ENCODE measurements at places on chromosomes 5 and 9.

DNA sequence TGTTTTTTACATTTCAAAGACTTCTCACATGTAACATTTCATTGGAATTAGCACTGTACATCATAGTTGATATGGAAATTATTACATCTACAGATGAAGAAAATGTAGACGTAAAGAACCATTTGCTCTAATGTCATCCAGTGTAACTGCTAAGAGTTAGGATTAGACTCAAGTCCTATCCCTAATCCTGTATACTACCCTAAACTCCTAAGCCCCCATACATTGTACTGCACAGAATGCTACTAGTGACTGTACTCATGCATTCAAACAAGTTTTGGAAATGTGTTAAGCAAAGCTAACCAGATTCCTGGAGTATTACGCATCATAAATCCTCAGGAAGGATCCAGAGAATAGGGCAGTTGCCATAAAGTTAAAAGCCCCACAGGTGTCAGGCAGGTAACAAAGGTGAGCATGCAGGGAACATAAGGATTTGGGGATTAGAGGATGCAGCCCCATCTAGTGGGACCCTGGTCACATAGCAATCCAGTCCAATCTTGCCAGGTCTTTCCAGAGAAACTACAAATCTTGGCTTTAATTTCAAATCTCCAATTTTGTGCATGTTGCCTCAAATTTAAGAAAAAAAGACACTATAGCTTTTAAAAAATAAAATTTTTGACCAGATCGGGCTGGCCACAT is 32.0 kb downstream of the HAVCR1 start:
- DNase-seq = no peak

DNA sequence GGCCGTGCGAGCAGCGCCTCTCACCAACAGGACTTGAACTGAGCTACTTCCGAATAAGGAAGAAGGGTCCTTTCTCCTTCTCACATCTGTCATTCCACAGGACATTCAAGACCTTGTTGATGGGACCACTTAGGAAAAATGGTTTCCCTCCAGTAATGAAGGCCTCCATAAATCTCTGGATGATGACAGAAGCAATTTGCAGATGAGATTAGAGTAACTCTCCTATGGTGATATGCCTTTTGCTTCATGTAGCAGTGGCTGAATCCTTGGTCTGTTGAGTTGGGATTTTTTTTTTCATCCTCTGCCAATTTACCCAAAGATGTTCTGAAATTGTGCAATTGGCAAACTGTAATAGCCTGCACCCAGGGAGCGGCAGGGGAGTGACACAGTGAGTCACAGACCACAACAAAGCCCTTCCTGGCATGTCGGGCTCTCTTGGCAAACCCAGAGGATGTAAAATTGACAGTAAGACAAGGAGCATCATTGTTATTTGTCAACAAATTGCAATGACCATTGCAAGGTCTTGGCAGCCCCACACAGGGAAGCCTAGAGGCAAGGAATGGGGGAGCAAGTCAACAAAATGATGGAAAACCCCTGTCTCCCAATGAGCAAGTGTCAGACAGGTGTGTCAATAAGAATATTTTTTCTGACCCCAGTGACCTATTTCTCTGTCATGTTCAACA is 275.9 kb downstream of the ACTL7B start:
- DNase-seq = no peak

GRCh38 chr5:88245893-88246244 is 22.8 kb downstream of the TMEM161B start:
- DNase-seq = no peak

DNA sequence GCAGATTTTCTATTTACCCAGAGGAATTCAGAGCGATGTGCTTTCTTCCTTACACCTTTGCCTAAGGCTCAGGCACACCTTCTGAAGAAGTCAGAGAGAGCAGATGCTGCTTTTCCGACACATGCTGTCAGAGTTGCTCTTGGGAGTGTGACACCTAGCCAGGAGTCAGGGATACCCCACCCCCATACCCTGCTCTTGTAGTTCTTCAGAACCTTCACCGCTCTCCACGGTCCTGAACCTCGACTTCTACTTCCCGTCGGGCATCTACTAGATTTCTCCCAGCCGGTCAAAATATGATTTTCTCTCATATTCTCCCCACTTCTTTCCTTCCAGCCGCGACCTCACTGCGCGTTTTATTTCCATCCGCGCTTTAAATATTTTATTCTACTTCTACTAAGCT is 1.7 kb downstream of the GRIN3A start:
- DNase-seq = no peak

DNA sequence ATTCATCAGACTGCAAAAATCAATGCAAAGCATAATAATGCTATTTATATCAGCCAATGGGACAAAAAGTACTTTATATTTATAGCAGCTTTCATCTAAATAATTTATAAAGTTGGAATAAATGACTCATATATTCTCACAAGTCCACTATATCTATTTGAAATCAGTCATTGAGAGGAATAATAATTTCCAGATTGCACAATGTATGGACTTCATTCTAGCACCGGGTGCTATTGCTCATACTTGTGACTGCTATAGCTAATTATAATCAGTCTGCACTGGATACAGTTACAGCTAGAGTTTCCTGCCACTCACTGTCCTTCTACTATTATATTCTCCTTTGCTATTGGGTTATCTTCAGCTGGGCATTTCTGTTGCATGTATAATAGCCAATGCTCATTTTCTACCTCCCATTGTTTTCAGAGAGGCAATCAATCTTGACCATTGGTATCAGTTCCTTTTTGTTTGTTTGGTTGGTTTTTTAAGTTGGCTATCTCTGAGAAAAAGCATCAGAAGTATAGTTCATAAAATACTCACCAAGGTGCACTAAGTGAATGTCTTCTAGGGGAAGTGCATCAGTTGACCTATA is 1.9 kb downstream of the CDH18 start:
- no peak for DNase-seq

- DNase-seq = no peak
Observed at GRCh38 chr5:96043446-96043845, 81.8 kb upstream of the ELL2 start.

DNA sequence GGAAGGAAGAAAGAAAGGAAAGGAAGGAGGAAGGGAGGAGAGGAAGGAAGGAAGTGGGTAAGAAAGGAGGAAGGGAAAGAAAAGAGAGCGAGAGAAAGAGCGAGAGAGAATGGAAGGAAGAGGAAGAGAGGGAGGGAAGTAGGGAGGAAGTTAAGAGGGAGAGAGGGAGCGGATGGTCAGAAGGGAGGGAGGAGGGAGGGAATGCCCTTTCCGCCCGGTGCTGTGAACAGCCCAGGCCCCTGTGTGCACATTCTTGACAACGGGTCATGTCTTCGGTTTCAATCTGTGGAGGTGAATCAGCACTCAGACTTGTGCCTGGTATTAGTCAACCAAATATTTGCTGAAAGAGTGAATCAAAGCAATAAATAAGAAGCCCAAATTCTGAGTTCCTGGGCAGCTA is 39.2 kb downstream of the PRUNE2 start:
- DNase-seq = no peak

DNA sequence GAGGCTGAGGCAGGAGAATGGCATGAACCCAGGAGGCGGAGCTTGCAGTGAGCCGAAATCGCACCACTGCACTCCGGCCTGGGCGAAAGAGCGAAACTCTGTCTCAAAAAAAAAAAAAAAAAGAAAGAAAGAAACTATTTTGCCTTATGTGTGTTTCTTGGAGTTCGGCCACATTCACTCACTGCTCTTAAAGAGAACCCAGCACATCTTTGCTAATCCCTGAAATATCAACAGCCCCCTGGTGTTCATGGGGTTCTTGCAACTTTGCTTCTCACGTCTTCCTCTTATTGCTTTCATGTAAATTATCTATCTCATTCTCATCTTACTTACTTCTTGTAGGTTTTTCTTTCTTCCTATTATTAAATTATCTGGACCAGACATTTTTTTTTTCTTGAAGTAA is 126.3 kb upstream of the ASTN2 start:
- no peak for DNase-seq

GRCh38 chr5:101271945-101272344 is 368.9 kb upstream of the ST8SIA4 start:
- DNase-seq = no peak

- DNase-seq = no peak
Observed at GRCh38 chr9:37471942-37472684, 6.9 kb upstream of the ZBTB5 start.

DNA sequence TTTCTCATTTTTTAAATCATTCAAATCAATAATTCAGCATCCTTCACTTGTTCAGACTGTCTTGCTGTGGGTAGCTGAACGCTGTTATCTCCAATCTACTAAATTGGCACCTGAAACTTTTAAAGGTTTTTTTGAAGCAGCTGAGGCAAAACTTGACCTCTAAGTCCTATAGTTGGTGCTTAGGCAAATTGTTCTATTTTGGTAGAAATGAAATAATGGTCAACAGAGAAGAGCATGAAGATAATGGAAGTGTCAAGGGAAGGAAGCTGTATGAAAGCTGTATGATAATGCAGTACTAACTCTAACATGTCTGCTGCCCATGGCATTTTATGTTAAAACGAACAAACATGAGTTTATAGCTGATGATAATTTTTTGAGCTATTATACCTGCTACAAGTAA is 138.0 kb downstream of the GDNF start:
- no peak for DNase-seq

DNA sequence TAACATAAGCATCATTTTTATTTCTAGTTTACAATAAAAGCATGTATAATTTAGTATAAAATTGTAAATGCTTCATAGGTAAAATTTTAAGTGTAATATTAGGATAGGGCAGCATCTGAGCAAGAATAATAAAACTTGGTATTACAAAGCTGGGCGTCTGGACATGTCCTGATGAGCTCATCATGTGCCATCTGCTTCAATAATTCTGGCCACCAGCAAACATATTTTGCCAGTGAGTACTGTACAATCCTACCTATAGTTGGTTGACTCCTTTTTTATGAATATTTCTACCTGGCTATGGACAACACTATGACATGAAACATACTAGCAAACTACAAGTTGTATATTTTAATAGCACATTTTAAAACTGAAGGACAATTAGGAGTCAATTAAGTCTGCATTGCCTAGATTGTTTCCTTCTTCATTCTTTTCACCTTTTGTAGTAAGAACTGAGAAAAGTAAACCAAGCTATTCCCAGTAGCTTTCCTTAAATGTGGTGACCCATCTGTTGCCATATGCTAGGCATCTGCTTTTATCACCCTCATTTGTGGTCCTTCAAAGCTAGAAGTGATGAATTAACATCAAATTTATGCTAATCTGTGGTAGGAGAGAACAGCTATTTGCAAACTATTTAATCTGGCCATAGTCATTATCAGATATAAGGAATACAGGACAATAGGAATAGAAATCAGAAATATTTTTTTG is 23.4 kb downstream of the LURAP1L start:
- no peak for DNase-seq

GRCh38 chr5:157597277-157597676 is 21.7 kb upstream of the ADAM19 start:
- peak; percentile 69 for DNase-seq

DNA sequence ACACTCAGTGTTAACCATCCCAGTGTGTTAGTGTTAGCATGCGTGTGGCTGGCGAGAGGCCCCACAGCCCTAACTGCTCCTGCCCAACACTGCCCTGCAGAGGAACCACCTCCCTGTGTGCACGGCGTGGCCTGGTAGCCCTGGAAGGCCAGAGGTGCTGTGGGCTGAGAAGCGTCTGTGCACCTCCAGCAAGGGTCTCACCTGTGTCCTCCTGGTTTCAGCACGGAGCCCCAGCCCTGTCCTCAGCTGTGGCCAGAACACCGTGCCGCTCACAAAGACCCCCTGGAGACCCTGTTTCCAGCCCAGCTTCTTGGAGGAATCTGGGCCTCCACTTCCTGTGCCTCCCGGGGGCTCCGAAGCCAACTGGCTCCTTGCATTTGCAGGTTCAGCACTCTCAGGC is 56.1 kb upstream of the NRARP start:
- no peak for DNase-seq

DNA sequence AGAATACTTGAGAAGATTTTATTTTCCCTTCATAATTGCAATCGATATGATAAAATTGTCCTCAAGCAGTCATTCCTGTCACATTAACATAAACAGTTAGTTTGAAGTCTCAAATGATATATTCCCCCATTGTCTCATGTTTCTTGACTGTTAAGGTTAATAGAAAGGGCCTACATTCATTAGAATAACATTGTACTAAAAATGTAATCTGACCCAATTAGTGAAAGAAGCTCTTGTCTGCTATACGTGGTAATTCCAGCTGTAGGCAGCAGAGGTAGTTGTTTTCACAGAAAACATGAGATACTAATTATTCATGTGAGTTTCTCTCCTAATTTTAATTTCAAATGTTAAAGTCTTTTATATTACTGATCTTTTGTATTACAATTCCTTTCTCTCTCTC is 25.9 kb upstream of the AP3B1 start:
- peak; percentile 22 for DNase-seq

DNA sequence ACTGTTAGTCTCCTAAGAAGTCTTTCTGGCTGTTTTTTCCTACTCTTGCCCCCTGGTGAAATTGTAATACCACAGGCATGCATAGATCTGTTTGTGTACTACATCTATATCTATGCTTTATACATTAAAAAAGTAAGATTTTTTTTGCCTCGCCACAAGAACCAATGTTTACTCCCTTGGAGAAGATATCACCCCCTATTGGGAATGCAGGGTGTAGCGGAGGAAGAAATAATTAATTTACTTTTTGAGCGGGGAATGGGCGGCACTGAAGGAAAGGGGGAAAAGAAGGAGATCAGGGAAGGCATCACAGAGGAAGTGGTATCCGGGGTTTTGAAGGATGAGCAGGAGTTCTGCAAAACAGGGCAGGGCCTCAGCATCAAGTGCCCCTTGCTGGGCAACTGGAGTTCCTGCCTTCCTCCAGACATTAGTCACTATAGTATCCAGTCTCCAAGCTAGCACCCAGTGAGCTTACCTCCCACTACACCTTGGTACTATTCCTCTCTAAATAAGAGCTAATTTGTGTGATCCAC is 134.9 kb downstream of the GABBR2 start:
- no peak for DNase-seq

DNA sequence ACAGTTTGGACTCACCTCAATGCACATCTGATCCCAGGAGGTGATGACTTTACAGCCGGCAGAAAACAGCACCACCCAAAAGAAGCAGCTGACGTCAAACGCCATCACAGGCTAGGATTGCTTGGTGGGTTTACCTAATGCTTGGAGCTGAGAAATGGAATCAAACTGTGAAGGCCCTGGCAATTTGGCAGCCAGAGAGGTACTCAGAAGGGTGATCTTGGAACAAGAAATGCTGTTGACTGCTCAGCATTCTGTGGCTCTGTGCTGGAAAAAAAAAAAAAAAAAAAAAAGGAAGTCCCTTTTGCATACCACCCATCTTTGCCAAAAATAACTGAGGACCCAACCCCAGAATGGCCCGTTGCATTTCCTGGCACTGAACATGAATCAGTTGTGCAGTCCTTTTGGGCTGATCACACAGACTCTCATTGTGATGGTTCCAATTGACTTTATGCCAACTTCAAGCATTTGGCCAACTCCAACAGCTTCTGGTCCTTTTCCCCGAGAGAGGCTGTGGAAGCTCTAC is at the start of gene CD180:
Gene CD180 (minus strand): TSS at position 263 of the 523 bp plus-strand sequence. CDS start 158 bp downstream, at position 105.
- no peak for DNase-seq

- DNase-seq = no peak
Observed at GRCh38 chr5:119427060-119427459, 25.2 kb upstream of the HSD17B4 start.

GRCh38 chr9:2427120-2427891 is 194.3 kb upstream of the VLDLR start:
- DNase-seq = no peak

All from thymus (tissue), 14 donors.